ENCODE measurements at places on chromosomes 12 and 14. TPM values are rescaled to one million over a fixed set of nuclear protein-coding genes. Genes with fewer than 3 reads are reported as not detected.

DNA sequence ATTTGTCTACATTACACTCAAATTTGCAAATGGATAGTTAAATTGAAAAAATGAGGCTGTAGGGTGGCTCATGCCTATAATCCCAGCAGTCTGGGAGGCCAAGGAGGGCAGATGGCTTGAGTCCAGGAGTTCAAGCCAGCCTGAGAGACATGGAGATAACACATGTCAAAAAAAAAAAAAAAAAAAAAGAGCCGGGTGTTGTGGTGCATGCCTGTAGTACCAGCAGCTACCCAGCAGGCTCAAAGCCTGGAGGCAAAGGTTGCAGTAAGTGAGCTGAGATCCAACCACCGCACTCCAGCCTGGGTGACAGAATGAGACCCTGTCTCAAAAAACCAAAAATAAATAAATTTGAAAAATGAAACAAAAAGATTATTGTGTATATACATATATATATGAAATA, 119.9 kb upstream of the MGAT4C start:
- H3K4me3 ChIP-seq: no peak overlapping the region
- H3K27me3 ChIP-seq: no peaks in the 10 kb centered on the region
- no peak overlapping the region for H3K27ac ChIP-seq
- no peak for DNase-seq
- H3K4me1 ChIP-seq: no peaks in the 10 kb centered on the region

DNA sequence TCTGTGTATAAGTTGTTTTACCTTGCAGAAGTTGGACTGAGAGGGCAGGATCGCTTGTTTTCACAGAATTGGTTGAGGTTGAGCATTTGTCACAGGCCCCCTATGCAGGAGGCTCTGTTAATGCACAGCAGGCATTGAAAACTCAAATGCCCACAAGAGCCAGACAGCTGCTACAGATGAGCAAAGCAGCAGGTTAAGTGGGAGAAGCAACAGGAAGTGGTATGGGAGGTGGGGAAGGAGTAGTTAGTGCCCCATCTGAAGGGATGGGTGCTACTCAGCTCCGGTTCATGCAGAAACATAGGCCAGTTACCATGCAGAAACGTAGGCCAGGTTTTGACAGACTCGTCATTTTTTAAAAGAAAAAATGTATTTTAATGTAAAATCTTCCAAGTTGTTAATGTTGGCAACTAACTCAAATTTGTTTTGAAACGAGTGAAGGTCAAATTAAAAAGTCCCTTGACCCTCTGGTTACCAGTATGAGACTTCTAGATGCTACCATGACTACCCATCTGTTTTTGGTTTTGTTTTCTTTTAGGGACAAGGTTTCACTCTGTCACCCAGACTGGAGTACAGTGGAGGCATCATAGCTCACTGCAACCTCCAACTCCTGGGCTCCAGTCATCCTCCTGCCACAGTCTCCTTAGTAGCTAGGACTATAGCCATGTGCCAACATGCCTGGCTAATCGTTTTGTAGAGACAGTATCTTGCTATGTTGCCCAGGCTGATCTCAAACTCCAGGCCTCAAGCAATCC, 84.7 kb upstream of the FRMD6 start:
- peak overlapping the region; percentile 34 for H3K27ac ChIP-seq
- H3K4me3 ChIP-seq: peak overlapping the region; percentile 15
- peaks cover 12% of the 10 kb centered on the region for H3K4me1 ChIP-seq
- H3K27me3 ChIP-seq: no peaks in the 10 kb centered on the region
- peak; percentile 30 for DNase-seq
- H3K36me3 ChIP-seq: no peaks in the 10 kb centered on the region

DNA sequence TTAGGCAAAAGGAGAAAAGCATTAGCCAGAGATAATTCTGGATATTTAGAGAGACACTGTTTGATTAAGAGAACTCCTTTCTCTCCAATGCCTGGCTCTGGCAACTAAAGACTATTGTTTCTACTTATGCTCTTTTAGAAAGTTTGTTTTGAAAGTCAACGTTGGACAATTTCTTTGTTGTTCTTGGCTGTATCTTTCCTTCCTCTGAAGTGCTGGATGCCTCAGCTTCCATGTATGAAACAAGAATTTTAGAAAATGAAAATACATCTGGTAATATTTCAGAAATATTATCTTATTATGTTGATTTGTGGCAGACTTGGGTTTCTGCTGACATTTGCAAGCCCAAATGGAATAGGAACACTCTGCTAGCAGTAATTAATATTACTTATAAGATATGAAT, 382.6 kb downstream of the SNAPC1 start:
- H3K27me3 ChIP-seq: peaks cover 10% of the 10 kb centered on the region
- no peaks in the 10 kb centered on the region for H3K4me1 ChIP-seq
- no peak overlapping the region for H3K27ac ChIP-seq
- H3K4me3 ChIP-seq: no peak overlapping the region
- no peak for DNase-seq
- H3K36me3 ChIP-seq: no peaks in the 10 kb centered on the region

GRCh38 chr12:103244596-103244995, 251.2 kb downstream of the C12orf42 start:
- no peak overlapping the region for H3K27ac ChIP-seq
- no peak for DNase-seq
- H3K4me3 ChIP-seq: no peak overlapping the region

Gene CD69
- total RNA-seq: 111 TPM

DNA sequence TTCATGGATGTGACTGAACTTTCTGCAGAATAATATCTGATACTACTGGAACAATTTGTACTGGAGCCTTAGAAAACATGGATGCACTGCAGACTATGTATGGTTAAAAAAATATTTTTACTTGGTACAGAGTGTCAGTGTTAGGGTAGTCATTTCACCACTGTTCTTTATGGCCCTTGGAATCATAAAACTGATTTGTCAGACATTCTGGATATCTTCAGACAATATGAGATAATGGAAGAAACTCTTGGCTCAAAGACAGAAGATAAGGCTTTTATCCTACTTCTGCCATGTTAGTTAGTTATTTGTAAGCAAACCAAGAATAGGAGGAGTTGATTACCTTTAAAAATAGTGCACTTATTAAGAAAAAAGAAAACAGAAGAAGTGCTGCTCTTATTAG, 209.4 kb downstream of the LRIG3 start:
- no peaks in the 10 kb centered on the region for H3K27me3 ChIP-seq
- no peak for DNase-seq
- H3K4me1 ChIP-seq: no peaks in the 10 kb centered on the region
- no peaks in the 10 kb centered on the region for H3K36me3 ChIP-seq

Gene TPH2
- total RNA-seq: not detected

- DNase-seq: no peak
- peaks cover 25% of the 10 kb centered on the region for H3K4me1 ChIP-seq
- H3K27me3 ChIP-seq: no peaks in the 10 kb centered on the region
- H3K4me3 ChIP-seq: no peak overlapping the region
- H3K27ac ChIP-seq: no peak overlapping the region
Measured at GRCh38 chr12:104752881-104753280, 205.2 kb downstream of the SLC41A2 start.

GRCh38 chr12:82438356-82438755, 80.0 kb downstream of the METTL25 start:
- no peak for DNase-seq
- no peaks in the 10 kb centered on the region for H3K4me1 ChIP-seq
- H3K27ac ChIP-seq: no peak overlapping the region
- H3K4me3 ChIP-seq: no peak overlapping the region
- no peaks in the 10 kb centered on the region for H3K27me3 ChIP-seq

Gene PPM1A
- total RNA-seq: 45.8 TPM

- no peak overlapping the region for H3K27ac ChIP-seq
- peaks cover 24% of the 10 kb centered on the region for H3K4me1 ChIP-seq
- peaks cover 11% of the 10 kb centered on the region for H3K36me3 ChIP-seq
- peaks cover 3% of the 10 kb centered on the region for H3K27me3 ChIP-seq
- H3K4me3 ChIP-seq: no peak overlapping the region
Measured at GRCh38 chr12:62606654-62607053, 140.0 kb downstream of the MON2 start.

GRCh38 chr12:127556231-127556886, 710.6 kb upstream of the TMEM132C start:
- no peak overlapping the region for H3K4me3 ChIP-seq
- DNase-seq: no peak
- peaks cover 16% of the 10 kb centered on the region for H3K4me1 ChIP-seq
- H3K27ac ChIP-seq: peak overlapping the region; percentile 10
- H3K27me3 ChIP-seq: no peaks in the 10 kb centered on the region
- no peaks in the 10 kb centered on the region for H3K36me3 ChIP-seq

- H3K27me3 ChIP-seq: no peaks in the 10 kb centered on the region
- peaks cover 7% of the 10 kb centered on the region for H3K36me3 ChIP-seq
- DNase-seq: no peak
- H3K4me3 ChIP-seq: no peak overlapping the region
Measured at GRCh38 chr14:55605793-55606192, 25.8 kb downstream of the KTN1 start.

Gene HOXC6
- total RNA-seq: not detected

Gene ST8SIA1
- total RNA-seq: 13.8 TPM

- H3K27ac ChIP-seq: no peak overlapping the region
- H3K4me1 ChIP-seq: no peaks in the 10 kb centered on the region
- H3K27me3 ChIP-seq: no peaks in the 10 kb centered on the region
- no peak overlapping the region for H3K4me3 ChIP-seq
- no peak for DNase-seq
- peaks cover 4% of the 10 kb centered on the region for H3K36me3 ChIP-seq
Measured at GRCh38 chr14:68577802-68578541, 214.9 kb downstream of the ZFP36L1 start.

DNA sequence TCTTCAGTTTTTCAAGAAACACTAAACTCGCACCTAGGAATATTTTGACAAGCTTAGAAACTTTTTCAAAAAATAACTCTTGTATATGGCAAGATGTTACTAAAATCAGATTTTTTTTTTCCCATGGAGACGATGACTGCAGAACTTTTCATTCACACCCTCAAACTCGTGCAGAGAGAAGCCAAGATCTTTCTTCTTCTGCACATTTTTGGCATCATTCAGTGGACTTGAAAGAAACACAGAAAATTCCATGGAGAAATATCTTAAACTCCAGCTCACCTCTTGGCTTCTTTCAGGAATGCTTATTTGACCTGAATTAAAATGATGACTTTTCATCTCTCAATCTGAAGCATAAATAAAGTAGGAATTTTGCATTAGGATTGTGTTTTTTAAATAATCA, 919.4 kb downstream of the NRXN3 start:
- no peak overlapping the region for H3K27ac ChIP-seq
- no peaks in the 10 kb centered on the region for H3K36me3 ChIP-seq
- no peak overlapping the region for H3K4me3 ChIP-seq
- H3K27me3 ChIP-seq: no peaks in the 10 kb centered on the region
- no peak for DNase-seq

GRCh38 chr12:43284486-43285158, 267.4 kb downstream of the ADAMTS20 start:
- H3K27ac ChIP-seq: no peak overlapping the region
- DNase-seq: no peak
- no peak overlapping the region for H3K4me3 ChIP-seq
- no peaks in the 10 kb centered on the region for H3K4me1 ChIP-seq
- H3K27me3 ChIP-seq: no peaks in the 10 kb centered on the region

DNA sequence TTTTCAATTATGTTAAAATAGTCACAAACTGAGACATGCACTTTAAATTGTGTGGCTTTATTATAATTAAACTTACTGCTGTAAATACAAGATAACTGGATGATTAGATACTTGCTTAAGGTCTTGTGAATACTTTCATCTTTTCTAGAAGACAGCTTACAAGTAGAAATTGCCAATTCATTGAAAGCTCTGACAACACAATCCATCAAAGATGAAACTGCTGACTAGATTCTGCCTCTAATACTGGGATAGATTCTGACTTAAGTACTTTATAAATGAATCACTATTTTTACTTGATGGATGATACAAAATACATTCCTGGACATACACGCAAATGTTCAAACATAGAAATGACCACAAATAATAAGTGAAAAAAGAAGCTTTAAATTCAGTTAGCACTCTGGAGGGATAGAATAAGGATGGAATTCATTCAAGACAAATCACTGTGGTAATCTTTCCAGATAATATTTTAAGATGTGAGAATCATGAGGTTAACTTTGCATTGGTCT, 876.8 kb downstream of the RPS29 start:
- no peak overlapping the region for H3K27ac ChIP-seq
- no peak overlapping the region for H3K4me3 ChIP-seq
- no peaks in the 10 kb centered on the region for H3K36me3 ChIP-seq
- no peaks in the 10 kb centered on the region for H3K27me3 ChIP-seq

DNA sequence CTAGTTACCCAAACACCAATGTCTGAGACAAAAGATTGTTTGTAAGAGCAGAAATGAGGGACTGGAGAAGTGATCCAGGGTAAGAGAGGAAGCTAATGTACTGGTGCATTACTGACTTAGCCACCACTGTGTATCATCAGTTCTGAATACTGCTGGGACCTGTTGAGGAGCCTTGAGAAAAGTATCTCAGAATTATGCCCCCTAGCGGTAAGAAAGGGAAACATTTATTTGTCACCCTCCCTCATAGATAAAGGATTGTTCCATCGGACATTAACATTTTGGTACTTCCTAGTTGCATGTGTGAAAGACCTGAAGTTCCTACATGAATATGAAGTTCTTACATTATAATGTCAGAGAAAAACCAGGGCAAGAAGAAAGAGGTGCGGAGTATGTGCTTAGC, 612.5 kb downstream of the FSCB start:
- H3K4me3 ChIP-seq: no peak overlapping the region
- no peaks in the 10 kb centered on the region for H3K27me3 ChIP-seq
- H3K36me3 ChIP-seq: no peaks in the 10 kb centered on the region
- no peaks in the 10 kb centered on the region for H3K4me1 ChIP-seq
- no peak overlapping the region for H3K27ac ChIP-seq
- DNase-seq: no peak

DNA sequence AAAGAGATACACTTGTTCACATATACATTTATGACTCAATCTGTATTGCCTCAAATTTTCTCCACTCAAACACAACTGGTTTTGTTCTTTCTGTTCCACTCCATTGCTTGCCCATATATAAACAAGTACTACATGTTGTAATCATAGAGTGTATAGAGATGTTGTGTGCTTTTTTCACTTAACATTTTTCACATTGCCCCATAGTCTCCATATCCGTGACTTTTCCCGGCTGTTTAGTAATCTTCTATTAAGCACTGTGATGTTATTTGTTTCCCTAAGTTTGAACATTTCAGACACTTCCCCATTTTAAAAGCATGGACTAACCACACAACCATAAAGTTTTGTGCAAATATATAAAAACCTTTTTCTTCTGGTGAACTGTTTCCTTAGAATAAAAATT, 45.5 kb upstream of the PTPRR start:
- no peaks in the 10 kb centered on the region for H3K27me3 ChIP-seq
- no peak overlapping the region for H3K4me3 ChIP-seq
- H3K27ac ChIP-seq: no peak overlapping the region
- H3K36me3 ChIP-seq: no peaks in the 10 kb centered on the region
- H3K4me1 ChIP-seq: no peaks in the 10 kb centered on the region
